HTR-8/SVneo (cell line): ENCODE measurements at places on chromosomes 12 and 14.
A peak's percentile ranks its signal among the peaks of the same experiment; 100 is the strongest.

- no peak for DNase-seq
Measured at GRCh38 chr12:121949648-121950397, 31.4 kb downstream of the CFAP251 start.

DNA sequence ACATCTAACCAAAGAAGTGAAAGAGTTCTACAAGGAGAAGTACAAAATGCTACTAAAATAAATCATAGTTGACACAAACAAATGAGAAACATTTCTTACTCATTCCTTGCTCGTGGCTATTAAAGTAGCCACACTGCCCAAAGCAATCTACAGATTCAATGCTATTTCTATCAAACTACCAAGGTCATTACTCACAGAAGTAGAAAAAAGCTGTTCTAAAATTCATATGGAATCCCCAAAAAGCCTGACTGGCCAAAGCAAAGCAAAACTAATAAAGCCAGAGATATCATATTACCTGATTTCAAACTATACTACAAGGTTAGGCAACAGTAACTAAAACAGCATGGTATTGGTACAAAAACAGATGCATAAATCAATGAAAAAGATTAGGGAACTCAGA lies 305.6 kb downstream of the RPAP3 start:
- no peak for DNase-seq

DNA sequence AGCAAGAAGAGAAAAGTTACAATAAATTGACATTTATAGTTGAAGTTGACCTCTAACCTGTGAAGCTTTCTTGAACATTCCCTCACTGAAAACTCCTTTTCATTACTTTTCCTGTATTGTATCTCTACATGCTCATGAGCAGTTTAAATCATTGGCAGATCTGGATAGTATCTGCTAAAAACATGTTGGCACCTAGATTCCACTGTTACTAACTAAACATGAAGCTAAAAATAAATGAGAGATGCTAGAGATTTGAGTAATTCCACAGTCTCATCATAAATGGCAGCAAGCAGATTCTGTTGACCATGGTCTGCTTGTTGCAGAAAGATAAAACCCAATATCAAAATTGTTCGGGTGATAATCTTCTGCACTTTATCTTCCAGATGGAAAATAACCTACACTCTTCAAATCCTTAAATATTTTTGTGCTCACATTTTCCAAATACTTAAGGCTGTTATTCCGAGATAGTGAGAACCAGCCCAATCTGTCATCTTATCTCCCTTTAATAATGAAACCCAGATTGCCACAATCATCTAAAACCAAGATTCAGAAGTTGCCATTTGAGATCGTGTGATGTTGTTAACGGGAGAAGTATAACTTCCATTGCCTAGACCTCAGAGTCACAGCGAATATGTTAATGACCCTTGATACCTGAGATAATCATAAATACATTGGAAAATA lies 171.0 kb upstream of the DAAM1 start:
- no peak for DNase-seq

DNA sequence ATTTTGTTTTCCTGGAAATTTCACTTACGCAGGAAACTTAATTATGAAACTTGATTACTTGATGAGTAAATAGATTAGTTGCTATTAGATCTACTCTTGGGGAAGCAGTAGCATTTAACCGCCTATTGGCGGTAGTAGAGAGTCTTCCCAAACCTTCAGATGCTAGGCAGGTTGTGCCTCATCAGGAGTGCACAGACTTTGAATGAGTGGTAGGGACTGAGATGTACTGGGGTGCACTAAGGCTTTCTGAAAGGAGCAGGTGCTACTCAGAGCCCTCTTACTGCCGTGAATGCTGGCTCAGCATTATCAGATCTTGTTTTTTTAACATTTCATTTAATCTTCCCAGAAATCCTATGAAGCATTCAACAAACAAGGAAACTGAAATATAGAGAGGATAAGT lies 7.7 kb downstream of the GATC start:
- no peak for DNase-seq

GRCh38 chr14:22427771-22428231 lies 161.2 kb downstream of the DAD1 start:
- peak; percentile 12 for DNase-seq

DNA sequence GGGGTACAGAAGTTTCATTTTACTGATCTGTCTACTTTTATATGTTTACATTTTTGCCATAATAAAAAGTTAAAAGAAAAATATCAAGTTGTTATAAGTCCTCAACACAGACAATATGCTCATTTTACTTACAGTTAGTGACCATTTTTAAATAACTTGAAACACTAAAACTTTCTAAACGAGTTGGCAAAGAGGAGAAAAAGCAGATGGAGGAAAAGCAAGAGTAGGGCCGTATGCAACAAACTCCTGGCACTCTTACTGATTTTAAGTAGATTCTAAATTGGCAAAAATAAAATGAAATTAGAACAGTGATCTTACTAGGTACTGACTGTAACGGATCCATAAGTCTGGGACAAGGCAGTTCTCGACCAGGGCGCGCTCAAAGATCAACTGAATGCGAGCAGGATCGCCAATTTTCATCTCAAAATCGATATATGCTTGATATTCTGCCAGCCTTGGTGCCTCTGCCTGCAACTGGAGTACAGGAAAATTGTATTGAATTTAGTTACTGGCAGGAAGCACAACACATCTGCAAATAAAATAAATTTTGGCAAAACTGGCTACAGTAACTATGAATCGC lies 22.3 kb downstream of the SART3 start:
- no peak for DNase-seq

GRCh38 chr14:99247101-99247729 lies 24.8 kb downstream of the BCL11B start:
- no peak for DNase-seq

- DNase-seq, result no peak
Measured at GRCh38 chr14:73777420-73777819, 63.2 kb upstream of the PNMA1 start.

DNA sequence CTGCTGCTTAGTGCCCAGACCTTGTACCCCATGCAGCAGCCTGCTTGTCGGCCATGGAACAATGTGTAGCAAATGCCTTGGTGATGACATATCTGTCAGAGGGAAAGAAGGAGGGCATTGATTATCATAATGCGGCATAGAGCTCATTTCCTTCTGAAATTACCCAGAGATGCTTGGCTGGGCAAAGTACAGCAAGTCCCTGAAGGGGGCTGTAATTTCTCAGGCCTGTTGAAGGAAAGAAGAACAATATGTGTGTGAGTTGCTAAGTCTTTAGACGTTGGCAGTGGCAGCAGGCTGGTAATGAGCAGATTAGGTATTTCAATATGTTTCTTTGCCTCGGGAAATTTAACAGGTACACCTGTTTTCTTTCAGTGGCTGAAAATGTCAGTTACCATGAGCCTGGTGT lies 128.6 kb downstream of the CRADD start:
- no peak for DNase-seq

- DNase-seq, result no peak
Measured at GRCh38 chr14:90796329-90796728, 19.9 kb downstream of the TTC7B start.

GRCh38 chr12:111024205-111024801 lies 103.9 kb upstream of the MYL2 start:
- peak; percentile 62 for DNase-seq

- DNase-seq, result no peak
Measured at GRCh38 chr14:63512861-63513260, 30.3 kb downstream of the PPP2R5E start.

- DNase-seq, result no peak
Measured at GRCh38 chr12:84636801-84637290, 275.8 kb downstream of the SLC6A15 start.

DNA sequence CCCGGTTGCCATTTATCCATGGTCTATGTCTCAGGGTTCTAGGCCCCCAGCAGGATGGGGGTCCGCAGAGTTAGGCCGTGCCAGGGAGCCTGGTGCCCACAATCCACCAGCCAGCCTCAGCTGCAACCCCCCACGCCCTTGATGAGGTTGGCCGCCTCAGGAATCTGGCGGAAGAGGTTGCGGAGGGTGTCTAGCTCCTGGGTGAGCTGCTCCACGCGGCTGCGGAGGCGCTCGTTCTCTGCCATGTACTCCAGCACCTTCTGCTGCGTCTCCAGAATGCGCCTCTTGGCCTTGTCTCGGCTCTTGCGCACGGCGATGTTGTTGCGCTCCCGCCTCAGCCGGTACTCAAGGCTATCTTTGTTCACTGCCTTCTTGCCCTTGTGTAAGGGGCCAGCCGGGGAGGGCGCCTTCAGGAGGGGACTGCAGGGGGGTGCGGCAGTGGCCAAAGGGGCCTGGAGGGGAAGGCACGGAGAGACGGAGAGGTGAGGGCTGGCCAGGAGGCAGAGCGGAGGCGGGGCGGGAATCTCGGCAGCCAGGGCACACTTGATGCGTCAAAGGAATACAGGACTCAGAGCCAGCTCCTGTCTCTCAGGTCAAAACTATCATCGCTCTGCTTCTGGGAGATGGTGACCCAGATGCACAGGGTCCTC lies 1.6 kb downstream of the CEBPE start:
- no peak for DNase-seq

DNA sequence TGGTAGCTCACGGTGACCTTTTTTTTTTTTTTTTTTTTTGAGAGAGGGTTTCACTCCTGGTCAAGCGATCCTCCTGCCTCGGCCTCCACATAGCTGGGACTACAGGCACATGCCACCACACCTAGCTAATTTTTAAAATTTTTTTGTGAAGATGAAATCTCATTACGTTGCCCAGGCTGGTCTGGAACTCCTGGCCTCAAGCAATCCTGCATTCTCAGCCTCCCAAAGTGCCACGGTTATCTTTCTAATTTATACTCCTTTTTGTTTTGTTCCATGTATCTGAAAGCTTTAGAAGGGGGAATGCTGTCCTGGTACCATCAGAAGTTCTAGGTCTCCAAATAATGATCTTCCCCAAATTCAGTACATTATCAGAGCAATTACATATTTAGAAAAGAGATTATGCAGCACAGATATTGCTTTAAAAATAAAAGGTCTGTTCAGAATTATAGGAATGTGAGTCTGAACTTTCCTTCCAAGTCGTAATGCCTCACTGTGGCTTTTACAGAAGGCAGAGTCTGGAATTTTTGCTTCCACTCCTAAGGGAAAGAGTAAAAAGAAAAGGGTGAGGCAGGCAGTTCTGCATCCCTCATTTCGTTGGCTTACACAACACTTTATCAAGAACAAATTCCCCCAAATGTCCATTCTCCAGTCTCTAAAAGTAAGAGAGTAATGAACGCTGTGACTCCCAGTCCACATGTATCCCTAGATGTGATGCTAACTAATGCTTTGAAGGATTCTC lies 73.0 kb downstream of the GCH1 start:
- DNase-seq, result no peak

DNA sequence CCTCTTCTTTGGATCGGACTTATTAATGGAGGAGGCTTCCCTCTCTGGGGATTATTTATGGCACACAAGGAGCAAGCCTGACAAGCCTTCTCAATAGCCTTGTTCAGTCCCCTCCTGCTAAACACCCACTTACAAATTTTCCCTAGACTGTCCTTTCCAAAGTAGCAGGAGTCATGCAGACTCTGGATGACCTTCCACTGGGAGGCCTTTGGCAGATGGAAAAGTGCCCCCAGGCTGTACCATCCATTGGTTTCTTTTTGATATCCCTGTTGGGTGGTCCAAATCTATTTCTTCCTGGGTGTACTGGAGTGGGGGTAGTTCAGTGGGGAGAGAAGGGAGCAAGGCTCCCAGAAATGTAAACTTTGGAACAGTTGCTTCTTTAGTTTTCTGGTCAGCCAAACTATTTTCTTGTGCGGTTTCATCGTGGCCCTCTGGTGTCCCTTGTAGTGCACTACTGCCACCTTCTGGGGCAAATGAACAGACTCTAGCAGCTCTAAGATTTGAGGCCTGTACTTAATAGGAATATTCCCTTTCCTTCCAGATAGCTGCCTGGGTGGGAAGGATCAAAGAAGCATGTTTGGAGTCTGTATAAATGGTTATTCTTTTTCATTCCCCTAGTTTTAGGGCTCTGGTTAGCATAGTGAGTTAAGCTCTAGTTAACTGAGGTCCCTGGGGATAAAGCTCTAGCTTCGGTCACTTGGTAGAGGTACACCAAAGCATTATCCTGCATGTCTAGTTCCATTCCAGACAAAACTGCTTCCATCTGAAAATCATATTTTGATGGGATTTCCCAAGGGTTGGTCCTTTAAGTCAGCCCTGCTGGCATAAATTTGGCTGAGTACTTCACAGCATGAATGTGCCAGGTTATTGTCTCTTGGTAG lies 409.5 kb downstream of the SLC6A15 start:
- no peak for DNase-seq

DNA sequence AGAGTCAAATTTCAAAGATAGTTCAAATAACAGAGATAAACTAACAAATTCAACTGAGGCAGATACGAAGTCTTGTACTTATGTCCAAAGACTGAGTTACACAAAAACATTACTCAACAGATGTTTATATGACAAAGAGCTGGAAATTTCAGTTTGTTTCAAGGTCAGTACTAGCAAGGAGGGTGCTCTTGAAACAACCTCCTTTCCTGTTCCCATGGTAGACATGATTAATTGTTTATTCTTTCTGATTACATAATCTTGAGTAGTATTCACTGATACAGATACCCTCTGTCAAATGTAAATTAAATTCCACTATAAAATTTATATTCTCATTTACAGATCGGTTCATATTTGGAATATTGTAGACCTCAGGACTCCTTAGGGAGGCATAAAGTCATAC lies 23.4 kb downstream of the TSPAN8 start:
- DNase-seq, result no peak

DNA sequence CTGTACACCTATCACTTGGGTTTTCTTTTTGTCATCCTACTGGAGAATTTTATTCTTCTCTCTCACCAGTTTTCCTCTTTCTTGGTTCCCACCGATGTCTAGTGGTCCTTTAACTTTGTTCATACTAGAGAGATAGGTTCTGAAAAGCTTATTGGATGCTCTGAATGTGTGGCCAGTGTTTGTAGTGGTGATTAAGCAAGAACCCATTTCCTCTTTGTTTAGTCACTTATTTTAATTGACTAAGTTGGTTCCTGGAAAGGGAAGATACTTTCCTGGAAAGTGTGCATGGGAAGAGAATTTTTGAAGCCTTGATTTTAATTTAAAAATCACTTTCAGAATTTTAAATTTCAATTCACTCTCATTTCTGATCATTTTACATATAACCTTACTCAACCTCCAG lies 127.2 kb downstream of the OTOGL start:
- no peak for DNase-seq

- DNase-seq, result no peak
Measured at GRCh38 chr12:93922583-93923006, 225.8 kb upstream of the PLXNC1 start.

DNA sequence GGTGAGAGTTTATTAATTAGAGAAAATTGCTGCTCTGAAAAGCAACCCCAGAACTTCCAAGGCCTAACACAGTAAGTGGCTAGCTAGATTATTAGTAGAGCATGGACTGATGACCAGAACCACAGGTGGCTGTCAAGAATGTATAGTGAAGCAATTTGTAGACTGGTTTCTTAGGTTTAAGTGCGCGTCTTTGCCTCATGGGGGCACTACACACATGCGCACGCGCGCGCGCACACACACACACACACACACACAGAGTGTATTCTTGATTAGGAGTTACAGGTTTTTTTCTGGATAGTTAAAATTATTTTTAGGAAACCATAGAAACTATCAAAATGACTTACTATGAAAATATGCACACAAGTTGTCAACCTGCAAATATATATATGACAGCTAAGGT lies 66.5 kb downstream of the BHLHE41 start:
- no peak for DNase-seq
